ENCODE measurements at places on chromosomes 13 and 19.

GRCh38 chr13:43730642-43731041 is 56.1 kb downstream of the ENOX1 start:
- no peak for DNase-seq

- no peak for DNase-seq
Measured at GRCh38 chr19:9956956-9957355, 20.6 kb upstream of the OLFM2 start.

DNA sequence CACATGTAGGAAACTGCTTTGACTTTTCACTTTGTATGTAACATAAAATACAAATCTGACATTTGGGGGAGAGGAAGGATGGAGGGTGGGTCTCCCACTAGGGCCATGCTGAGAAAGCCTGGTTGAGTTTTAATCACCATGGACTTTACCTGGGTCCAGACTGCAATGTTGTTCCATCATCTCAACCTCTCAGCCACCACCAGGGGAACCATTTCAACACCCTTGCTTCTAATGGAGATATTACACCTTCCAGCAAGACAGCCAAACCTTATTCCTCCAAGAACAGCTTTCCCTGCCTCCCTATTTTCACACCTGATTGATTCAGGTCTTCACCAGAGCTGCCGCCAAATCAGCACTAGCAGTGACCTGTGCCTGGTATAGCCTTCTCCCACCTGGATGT is 56.0 kb downstream of the ZAR1L start:
- no peak for DNase-seq

DNA sequence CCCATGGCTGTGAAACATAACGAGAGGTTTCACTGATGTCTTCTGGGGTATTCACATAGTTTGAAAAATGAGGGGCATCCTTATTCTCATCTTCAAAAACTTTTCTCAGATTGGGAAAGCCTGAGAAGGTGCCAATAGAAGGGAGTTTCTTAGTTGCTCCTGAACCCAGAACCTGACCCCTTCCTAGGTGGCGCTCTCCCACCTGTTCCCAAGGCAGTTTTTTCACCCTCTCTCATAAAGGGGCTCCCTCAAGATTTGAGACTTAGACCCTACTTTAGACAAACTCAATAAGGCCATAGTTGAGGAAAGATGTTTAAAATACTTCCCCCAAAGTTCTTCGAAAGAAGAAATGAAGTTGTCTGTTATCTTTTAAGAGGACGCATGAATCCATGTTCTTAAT is 142.2 kb downstream of the FGF9 start:
- no peak for DNase-seq

GRCh38 chr13:35824395-35824794 is 306.8 kb downstream of the DCLK1 start:
- no peak for DNase-seq

GRCh38 chr13:33838647-33839046 is 20.7 kb downstream of the RFC3 start:
- no peak for DNase-seq

DNA sequence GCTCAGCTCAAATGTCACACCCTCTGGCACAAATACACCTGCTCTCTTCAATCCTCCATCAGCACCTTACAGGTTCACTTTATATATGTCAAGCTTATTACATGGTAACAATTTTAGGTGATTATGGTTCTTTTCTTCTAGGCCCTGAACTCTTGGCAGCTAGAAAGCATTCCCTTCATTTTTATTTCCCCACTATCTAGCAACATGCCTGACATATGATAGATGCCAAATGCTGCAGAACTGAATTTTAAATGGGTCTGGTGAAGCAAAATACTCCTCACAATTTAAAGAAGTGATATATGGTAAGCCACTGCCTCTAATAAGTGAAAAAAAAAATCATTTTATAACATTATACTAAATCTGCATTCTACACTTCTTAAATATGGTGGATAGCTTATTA is 95.2 kb downstream of the USP12 start:
- no peak for DNase-seq

DNA sequence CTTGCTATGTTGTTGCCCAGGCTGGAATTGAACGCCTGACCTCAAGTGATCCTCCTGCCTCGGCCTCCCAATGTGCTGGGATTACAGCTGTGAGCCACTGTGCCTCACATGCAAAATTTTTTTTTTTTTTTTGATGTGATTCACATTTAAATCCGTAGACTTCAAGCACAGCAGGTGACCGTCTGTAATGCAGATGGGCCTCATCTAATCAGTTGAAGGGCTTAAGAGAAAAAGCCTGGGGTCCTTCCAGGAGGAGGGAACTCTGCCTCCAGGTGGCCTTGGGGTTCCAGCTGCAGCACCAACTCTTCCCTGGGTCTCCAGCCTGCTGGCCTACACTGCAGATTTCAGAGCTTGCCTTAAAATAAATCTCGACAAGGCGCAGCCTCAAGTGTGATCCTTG is 43.6 kb downstream of the GADD45B start:
- DNase-seq, result no peak

- no peak for DNase-seq
Measured at GRCh38 chr13:32495429-32495828, 43.2 kb downstream of the N4BP2L2 start.

- no peak for DNase-seq
Measured at GRCh38 chr19:3057275-3057714, 5.0 kb downstream of the TLE5 start.

GRCh38 chr19:33661336-33661735 is 39.6 kb downstream of the CHST8 start:
- DNase-seq, result no peak

DNA sequence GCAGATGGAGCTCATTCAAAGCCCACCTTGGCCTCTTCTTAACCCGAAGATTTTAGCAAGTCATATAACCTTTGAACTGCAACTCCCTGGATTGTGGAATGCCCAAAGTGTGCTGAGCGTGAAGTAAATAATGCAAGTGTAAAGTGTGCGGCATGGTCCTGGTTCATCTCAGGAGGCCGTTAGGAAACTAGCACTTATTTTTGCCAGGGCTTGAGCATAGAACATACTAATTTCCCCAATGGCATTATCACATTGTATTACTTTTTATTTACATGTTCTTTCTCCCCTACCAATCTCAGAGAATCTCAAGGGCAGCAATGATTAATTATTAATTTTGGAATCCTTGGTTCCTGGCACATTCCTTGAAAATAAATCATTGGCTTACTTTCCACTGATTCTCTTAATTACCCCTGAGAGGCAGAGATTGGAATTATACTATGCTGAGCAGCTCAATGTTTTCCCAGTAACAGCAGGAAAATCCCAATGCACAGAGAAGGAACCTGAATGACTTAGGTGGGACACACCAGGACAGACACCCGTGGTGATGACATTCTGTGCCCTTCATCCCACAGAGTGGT is 128.8 kb upstream of the GJB6 start:
- DNase-seq, result no peak

DNA sequence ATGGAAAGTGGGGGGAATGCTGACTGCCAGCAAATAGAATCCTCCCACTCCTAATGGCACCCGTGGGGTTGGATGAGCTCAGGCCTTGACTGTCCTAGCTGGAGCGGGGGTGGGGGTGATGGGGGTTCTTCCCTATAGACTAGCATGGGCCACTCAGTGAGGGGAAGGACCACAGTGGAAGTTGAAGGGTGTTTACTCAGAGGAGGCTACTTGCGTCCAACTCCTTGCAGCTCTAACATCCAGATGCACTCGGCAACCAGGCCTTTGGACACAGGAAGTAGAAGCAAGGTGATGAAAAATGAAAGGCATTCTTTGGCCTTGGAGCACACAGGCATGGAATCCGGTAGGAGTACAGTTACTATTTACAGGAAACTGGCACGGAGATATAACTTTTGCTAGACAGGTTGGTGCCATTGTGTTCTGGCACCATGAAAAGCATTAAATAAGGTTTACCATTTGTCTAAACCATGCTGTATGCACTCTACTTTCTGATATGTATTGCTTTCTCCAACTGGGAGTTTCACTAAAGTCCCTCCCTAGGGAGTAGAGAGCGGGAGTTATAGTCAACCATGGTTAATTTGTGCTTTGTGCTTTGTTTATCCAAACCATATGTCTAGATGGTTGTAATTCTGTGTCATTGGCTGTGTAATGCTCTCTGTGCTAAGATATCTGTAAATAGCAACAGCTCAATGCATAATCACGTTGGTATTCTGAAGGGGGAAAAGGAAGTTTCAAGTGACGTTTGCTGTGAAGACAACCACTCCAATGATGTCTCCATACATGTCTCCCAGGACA is 125.3 kb downstream of the TSHZ3 start:
- no peak for DNase-seq

DNA sequence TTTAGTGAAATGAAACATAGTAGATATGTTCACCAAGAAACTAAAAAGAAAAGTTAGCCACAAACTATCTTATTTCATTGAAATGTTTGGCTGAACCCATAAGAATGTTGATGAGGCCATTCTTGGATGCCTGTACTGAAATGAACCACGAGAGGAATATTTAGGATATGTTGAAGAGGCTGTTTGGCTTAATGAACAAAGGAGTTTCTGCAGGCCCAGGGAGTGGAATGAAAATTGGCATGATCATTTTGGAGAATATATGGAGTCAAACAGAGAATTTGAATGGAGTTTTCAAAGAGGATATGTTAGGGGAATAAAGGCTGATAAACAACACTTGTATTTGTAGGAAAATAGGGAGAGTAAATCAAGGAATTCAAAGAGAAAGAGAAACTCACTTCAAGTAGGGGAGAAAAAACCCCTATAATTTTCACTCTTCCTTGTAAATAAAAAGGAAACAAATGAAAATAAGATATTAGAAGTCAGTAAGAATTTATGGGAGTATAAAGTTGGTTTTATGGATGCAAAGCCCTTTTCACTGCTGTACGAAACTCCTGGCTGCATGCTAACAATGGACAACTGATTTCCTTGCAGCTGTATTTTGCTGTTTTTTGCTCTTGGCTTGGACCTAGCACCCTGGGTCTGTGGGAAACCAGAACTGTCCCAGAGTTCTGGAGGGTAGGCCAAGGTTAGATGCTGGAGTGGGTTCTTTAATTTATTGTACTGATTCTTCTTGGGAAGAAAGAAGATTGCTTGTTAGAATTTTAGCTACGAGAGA is 36.5 kb downstream of the KL start:
- DNase-seq, result no peak

GRCh38 chr19:48674216-48674809 is 1.5 kb upstream of the NTN5 start:
- DNase-seq, result no peak

GRCh38 chr13:30739761-30740642 is 4.7 kb downstream of the ALOX5AP start:
- DNase-seq, result peak; percentile 76

Data from GM12878 (cell line).